Renal pelvis (tissue), 12 donors: ENCODE measurements at places on chromosomes 11 and 22. TPM values are rescaled to one million over a fixed set of nuclear protein-coding genes. Genes with fewer than 3 reads are reported as not detected.

DNA sequence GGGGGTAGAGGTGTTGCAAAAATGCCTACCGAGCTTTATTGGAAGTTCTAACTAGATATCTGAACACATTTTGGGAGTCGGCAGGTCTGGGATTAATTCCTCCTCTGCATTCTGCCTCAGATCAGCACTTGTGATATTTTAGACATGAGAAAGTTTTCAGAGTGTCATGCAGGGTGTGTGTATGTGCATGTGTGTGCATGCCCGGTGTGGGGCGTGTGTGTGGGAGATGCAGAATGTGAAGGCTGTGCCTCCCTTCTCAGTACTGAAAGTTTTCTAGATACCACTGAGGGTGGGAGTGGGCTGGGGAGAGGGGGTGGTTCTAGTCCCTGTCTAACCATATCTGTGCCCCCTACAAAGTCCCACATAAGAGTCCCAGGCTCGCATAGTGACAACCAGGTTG, 180.0 kb upstream of the NTM start:
- no peak for DNase-seq

- DNase-seq: no peak
Observed at GRCh38 chr11:123145661-123146060, 49.4 kb downstream of the CLMP start.

- peak; percentile 27 for DNase-seq
Observed at GRCh38 chr11:94201004-94201465, 72.4 kb downstream of the PANX1 start.

DNA sequence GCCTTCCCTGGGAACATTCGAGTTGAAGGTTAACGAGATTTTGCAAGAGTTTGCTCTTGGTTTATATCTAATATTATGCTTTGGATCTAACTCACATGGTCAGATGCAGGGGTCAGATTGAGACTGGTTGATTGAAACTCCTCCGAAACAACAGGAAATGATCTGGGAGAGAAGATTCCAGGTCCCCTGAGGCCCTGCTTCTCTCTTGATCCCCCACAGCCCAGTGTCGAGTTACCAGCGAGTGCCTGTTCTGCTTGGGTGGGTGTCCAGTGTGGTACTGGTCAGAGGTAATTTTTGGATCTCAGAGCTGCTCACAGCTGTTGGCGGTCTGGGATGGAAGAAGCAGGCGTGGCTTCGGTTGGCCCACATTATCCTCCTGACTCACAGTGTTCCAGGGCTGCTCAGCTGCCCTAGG, 9.2 kb downstream of the FBLN1 start:
- DNase-seq: peak; percentile 73

GRCh38 chr22:19971276-19972124, 29.9 kb upstream of the TXNRD2 start:
- DNase-seq: no peak

DNA sequence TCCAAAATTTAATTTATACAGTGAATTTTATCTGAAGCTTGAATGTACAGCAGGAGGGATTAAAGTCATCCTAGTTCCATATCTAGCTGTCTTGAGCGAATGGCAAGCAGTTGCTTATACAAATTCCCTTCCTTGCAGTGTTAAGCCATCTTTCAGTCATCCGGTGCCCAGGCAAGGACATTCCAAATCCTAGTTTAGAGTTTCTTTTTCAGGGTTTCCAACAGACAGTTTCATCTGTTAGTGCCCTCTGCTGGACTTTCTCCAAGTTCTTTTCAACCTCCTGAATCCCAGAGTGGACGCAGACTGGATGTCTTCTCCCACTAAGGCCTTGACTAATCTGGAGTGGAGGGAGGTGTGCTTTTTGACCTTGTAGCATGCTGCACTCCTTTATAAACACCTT, 45.4 kb downstream of the GRAMD1B start:
- DNase-seq: peak; percentile 36

DNA sequence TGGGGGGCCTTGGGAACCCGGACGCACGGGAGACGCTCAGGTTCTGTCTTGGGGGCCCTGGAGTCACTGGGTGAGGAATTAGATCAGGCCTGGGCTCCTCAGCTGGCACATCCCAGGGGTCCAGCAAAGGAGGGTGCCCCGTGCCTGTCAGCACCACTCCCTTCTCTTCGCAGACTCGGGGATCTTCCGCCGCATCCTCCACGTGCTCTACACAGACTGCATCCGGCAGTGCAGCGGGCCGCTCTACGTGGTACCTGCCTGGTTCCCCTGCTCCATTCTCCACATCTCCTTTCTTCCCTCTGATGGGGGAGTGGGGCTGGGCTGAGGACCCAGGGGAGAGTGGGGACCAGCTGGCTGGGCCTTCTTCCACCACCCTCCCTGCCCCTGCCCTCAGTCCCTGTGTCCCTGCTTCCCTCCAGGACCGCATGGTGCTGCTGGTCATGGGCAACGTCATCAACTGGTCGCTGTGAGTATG, 6.7 kb upstream of the TAGLN start:
- DNase-seq: no peak

GRCh38 chr11:45580399-45580798, 85.0 kb downstream of the CHST1 start:
- DNase-seq: peak; percentile 60

DNA sequence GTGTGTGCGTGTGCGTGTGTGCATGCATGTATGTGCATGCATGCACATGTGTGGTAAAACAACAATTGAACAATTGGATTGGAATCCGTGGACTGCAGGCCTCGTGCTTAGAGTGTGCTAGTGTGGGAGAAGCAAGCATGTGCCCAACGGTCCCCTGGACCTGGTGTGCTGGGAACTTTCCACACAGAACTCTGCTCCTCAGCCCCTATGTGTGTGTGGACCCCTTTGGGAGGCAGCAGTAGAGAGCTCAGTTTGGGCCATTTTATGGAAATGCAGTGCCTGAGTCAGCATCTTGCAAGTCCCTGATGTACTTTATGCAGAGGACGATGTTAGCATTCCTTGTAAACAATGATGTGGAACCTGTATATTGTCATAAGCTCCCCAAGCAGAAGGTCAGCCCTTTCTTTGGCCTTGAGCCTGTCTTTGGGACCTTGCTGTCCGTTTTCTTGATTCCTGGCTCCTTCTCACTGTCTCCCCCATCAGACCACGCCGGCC, 167.3 kb downstream of the TBC1D22A start:
- no peak for DNase-seq

- peak; percentile 80 for DNase-seq
Observed at GRCh38 chr11:8068605-8069221, 12.3 kb upstream of the TUB start.

DNA sequence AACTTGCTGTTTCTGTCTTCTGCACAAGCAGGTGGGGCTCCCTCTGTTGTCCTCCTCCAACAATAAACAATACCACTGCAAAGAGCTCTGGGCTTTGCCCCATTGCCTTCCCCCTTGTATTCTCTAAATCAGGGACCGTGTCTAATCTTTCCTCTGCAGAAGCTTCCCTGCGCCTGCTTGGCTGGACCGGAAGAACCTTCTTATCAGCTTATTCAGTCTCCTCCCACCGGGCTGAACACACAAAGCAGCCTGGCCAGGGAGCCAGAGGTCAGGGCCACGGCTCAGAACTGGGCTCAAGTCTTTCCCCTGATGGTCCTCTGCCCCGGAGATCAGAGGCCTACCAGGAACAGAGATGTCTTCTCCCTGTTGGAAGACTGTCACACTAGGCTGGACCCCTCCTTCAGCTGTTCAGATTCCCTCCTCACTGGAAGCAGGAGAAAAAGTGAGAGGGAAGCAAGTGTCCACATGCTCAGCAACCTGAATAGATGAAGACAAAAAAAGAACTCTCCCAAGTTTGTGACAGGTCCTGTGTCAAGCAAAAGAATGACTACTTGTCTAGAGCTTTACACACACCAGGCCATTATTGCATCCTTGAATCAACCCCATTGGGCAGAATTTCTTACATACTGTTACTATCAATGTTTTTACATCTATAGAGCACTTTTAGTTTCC, 63.7 kb downstream of the RAB30 start:
- DNase-seq: no peak

GRCh38 chr11:1883346-1884302, 8.1 kb downstream of the PRR33 start:
- DNase-seq: no peak

DNA sequence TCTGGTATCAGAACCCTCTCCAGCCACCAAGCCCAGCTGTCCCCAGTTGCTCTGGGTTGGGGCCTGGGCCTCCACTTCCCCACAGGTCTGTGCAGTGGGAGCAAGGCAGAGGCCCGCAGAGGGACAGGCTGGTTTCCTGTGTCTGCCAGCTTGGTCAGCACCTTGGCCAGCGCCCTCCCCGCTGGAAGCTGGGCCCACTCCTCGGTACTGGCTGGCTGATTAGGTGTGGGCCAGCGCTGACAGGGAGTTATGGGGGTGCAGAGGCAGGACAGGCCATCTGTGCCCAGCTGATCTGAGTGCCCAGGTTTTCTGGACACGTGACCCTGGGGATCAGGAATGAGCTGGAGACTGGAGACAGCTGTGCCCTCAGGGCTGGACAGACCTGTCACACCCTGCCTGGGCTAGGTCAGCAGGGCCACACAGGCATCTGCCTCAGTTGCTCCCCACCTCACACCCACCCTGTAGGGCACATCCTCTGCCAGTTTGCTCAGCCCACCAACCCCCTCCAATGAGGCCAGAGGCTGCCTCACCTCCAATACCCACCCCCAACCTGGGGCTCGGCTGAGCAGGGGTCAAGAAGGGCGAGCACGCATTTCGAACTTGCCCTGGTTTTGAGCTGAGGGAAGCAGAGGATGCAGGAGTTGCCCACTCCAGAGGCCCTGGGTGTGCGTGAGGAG, 175.3 kb downstream of the IGLL1 start:
- peak; percentile 82 for DNase-seq

DNA sequence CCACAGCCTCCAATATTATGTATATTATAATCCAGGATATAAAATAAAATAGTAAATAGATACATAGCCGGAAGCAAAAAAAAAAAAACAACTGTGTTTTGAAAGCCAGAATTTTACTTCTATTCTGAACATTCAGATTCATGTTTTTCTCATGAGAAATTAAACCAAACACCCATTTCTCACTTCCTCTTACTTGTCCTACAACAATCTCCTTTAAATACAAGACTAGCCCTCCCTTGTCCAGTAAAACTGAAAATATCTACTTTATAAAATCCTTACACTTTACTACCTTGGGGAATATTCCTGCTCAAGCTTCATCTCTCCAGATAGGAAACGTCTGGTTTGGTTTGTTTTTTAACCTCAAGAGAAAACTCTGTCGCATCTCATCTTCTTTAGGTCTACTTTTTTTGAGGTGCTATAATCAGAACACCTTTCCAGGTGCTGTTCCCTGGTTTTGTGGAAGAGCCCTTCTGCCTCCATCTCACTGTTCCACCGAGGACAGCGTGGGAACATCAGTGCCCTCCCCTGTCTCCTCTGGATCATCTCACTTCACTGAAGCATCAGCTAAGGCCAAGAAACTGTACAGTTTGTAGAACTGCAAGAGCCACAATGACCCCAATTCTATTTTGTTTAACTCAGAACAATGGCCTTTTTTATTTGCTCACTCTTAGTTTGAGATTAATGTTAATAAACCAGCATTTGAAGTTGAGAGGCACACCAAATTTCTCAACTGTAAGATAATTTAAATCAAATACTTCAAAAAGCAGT, 82.0 kb upstream of the ARHGAP32 start:
- DNase-seq: no peak

GRCh38 chr11:92711926-92712325, 257.5 kb upstream of the MTNR1B start:
- no peak for DNase-seq

GRCh38 chr11:10130875-10131274, 163.1 kb downstream of the SBF2 start:
- no peak for DNase-seq

GRCh38 chr22:23183061-23183698, 2.9 kb downstream of the BCR start:
- DNase-seq: no peak

DNA sequence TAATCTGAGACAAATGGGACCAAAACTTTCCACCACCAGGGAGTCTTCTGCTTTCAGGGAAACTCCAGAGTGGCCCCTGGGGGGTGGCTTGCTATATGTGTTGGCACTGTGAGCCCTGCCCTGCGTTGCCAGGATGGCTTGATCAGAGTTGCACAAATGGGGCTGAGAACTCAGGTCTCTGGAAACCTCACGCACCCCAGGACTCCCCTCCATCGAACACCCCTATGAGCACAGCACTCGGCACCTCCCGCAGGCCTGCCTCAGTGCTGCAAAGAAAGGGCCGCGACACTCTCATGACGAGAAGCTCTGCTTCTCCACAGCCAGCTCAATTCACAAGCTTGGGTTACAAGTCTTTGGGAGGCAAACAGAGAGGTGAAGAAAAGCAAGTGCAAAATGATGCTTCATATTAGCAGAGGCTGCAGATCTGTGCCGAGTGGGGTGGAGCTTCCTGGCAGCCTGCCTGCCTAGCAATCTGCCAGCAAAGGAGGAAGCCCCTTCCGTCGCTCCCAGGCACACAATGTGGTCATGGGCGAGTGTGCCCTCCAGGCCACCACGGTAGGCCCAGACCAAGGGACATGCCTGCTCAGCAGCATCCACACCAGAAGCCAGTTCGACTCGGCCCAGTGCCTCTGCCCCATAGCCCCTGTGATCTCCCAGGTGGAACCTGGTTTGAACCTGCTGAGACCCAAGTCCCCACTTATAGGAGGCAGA, 55.7 kb downstream of the MYH9 start:
- peak; percentile 74 for DNase-seq

DNA sequence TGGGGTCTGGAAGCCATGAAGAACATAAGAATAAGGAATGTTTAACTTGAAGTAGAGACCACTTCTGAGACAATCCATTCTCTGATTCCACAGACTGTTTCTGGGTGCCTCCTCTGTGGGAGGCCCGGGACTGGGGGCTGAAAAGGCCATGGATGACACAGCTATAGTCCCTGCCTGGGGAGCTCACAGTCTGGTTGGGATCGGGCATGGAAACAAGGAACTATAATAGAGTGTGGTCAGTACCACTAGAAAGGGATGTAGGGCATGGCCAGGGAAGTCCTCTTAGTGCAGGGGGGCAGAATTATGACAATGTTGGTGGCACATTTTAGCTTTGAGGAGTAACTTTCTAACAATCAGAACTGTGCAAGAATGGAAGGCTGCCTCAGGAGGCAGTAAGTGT, 9.2 kb upstream of the KCNE3 start:
- no peak for DNase-seq

DNA sequence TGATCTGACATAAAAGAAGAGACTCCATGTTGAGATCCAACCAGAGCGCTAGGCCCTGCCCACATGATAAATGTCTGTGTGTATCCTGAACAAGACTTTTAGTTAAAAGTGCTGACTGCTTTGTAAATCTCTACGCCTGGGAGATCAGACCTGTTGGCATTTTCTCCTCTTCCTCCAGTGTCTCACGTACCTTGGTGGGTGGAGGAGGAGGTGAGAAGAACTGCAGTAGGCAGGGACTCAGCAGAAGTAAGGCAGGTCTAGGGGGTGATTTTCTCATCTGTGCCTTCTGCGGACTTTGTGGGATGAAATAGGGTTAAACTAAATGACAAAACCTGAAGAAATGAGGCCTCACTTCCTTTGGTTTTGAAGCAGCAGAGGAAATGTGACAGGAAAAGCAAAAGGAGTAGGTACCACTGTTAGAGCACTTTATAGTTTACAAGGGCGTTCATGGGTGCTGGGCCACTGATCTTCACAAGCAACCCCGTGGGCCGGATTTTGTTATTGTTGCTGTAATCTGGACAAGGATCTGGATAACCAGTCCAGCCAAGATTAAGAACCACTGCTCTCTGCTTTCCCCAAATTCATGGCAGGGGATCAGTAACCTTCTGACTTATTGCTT, 36.7 kb upstream of the PLET1 start:
- no peak for DNase-seq

Gene GGTLC3
- not detected for polyA plus RNA-seq

Gene YPEL1
- polyA plus RNA-seq: 17.0 TPM

Gene SNU13
- polyA plus RNA-seq: 122 TPM

Gene TBX10
- polyA plus RNA-seq: not detected

Gene SYT13
- polyA plus RNA-seq: 11.5 TPM

Gene GSC2
- polyA plus RNA-seq: not detected

Gene OMP
- polyA plus RNA-seq: 0.36 TPM
